NCI-H524 treated with DMSO at 0.1 percent for 48 hours (cell line): ENCODE measurements at places on chromosomes 3 and 15.

DNA sequence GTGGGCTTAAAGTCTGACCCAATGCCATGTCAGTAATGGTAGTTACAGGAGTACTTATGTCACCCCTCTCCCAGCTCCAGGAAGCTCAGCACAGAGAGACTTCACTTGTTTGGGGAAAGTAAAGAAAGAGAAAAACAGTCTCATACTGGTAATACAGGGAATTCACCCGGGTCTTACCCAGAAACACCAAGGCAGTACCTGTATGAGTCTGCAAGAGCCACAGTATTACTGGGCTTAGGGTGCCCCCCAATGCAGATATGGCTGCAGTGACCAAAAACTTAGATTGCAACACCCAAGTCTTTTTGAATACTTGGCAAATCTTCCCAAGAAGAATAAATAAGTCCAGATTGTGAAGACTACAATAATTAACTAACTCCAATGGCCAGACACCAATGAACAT is 622.1 kb downstream of the IGSF11 start:
- DNase-seq: no peak

- DNase-seq: no peak
These were observed 69.3 kb downstream of the LRIG1 start for GRCh38 chr3:66431494-66431893.

DNA sequence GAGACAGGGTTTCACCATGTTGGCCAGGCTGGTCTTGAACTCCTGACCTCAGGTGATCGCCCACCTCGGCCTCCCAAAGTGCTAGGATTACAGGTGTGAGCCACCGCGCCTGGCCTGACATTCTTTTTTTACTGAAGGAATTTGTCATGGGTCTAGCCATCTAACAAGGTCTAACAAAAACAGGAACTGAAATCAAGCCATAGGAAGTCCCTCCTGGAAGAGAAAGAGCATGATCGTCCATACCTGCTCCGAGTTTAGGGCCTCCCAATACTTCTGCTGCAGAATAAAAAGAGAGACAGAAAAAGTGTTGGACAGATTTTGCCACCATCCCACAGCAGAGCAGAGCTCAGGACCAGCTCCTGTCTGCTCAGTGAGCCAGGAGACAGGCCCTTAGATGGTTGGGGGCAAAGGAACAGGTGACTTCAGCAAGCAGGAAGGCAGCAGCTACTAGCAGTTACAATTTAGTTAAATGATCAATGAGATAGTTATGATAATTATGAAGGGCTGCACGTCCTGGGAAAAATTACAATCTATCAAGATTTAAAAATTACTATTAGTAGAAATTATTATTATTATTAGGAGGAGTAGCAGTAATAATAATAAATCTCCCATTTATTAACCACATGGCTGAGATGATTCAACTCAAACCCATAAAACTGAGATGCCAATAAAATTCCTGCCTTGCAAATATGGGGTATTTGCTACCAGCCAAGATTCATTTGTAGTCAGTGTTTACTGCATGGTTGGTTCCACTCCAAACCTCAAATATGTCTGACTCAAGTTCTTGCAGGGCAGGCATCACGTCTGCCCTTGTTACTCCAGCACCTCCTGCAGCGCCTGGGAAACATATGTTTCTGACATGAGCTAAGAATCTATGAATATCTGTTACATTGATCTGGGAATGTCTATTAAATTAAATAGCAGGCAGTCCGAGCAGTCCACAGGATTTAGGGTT is 40.1 kb downstream of the TMEM44 start:
- no peak for DNase-seq

DNA sequence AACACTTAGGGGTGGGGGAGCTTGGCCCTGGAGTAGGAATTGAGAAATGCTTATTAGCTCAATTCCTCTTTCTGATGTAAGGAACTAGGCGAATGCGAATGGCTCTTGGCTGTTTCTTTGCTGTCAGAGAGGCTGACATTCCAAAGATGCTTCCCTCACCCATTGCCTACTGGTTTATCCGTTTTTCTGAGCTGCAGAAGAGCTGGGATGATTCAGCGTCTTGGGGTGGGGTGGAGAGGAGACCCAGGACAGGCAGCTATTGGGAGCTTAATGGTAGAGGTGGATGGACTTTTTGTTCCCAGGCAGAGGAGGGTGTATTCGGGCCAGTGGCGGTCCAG is 9.8 kb downstream of the PLEKHO2 start:
- no peak for DNase-seq

DNA sequence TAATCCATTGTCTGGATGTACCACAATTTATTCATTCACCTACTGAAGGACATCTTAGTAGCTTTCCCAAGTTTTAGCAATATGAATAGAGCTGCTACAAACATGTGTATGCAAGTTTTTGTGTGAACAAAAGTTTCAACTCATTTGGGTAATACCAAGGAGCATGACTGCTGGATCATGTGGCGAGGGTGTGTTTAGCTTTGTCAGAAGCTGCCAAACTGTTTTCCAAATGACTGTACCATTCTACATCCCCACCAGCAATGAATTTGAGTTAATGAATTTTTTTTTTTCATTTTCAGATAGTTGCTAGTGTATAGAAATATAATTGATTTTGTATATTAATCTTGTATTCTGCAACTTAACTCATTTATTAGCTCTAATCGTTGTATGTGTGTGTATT is 20.0 kb upstream of the ELP6 start:
- no peak for DNase-seq

DNA sequence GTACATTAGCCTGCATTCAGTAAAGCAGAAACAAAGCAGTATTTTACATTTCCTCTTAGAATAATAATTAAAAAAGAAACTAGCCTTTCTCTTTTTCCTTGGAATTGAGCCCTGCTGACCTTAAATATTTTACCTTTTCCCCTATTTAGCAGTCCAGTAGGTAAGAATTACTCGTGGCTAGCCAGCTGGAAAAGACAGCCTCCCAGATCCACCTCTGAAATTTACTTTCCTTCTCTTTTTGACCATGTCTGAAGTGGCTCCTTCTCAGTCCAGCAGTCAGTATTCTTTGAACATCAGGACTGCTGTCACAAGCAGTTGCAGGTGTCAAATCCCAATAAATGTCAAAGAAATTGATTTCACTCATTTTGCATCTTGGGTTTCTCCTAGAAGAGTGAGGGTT is 311.5 kb upstream of the DCBLD2 start:
- no peak for DNase-seq
